Calu3 (cell line): ENCODE measurements at places on chromosomes 1 and 21. TPM values are rescaled to one million over a fixed set of nuclear protein-coding genes. Genes with fewer than 3 reads are reported as not detected.

DNA sequence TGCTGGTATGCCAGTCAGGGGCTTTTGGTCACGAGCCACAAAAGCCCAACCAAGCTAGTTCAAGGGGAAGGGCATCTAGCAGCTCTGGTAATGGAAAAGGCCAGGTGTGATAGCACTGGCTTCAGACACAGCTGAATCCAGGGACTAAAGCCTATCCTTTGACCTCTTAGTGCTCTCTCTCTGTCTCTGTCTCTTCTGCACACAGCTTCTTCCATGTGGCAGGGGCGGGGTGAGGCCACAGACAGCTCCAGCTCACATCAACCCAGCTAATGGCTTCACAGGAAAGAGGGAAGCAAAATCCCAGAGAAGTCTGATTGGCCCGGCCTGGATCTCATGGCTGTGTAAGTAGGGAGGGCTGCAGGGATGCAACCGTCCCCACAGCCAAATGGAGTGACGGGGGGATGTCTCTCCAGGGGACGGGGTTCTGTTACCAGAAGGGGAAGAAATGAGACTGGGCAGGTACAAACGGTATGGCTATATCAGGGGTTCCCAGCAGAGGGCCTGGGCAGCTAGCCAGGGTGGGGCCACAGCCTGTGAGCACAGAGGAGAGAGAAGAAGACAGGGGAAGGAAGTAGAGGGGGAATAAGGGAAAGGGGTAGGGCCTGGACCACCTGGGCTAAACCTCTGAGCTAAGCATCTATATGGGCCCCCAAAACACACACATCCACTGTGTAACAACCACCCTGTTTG is 42.4 kb downstream of the FBXO2 start:
- no peak for DNase-seq

GRCh38 chr1:234222561-234223280 is 150.5 kb upstream of the COA6 start:
- DNase-seq = no peak

GRCh38 chr21:40602080-40602479 is 244.9 kb downstream of the DSCAM start:
- no peak for DNase-seq

- no peak for DNase-seq
These were observed 48.5 kb downstream of the RWDD3 start for GRCh38 chr1:95282518-95282895.

OR10Z1 gene
- not detected in 2 replicates for total RNA-seq

TMPRSS2 gene
- total RNA-seq = 13.1 and 15.6 TPM in 2 replicates
